ENCODE measurements at places on chromosomes 3 and 15. TPM values are rescaled to one million over a fixed set of nuclear protein-coding genes. Genes with fewer than 3 reads are reported as not detected.

The SAMD7 gene
- total RNA-seq, result not detected

The CTXN2 gene
- total RNA-seq, result not detected

The ROPN1 gene
- not detected for total RNA-seq

The SI gene
- total RNA-seq, result not detected

The EPHB1 gene
- total RNA-seq, result 1.8 TPM
